Kidney glomerular epithelial cell (primary cell): ENCODE measurements at places on chromosomes 5 and 9.

DNA sequence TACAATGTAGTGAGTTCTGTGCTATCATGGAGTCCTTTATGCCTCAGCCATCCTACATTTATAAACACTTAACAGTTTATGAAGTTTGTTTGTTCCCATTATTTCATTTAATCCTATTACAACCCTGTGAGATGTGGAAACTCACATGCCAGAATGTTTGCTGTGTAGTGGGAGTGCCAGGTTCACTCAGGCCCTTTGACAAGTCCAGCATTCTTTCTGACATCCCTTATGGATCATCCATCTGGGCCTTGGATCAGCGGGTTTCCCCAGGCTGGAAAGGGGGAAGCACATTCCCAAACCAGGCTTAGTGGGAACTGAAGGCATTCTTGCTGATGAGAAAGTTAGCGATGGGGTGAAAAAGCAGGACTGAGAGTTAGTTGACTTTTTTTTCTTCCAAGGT, 128.1 kb upstream of the OTULINL start:
- DNase-seq = no peak

GRCh38 chr9:131178382-131178781, 53.0 kb downstream of the NUP214 start:
- peak; percentile 27 for DNase-seq

DNA sequence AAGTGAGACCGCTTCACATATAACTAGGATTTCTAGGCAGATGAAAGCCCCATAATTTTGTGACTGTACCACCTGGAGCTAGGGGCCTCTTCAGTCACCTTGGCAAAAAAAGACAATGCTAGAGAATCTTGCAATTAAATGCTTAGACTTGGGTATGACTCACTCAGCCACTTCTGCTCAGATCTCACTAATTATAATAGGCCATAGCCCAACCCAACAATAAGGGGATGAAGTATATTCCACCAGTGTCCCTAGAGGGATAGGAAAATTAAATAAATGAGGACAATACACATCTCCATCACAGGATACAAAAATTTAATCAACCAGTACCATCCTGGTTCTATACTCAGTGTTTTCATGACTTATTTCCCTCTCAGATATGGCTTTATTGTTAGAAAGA, 1079.9 kb upstream of the C9orf72 start:
- no peak for DNase-seq

- DNase-seq = no peak
Observed at GRCh38 chr9:126207256-126207655, 119.4 kb upstream of the MVB12B start.

GRCh38 chr9:72013292-72013760, 47.1 kb downstream of the C9orf57 start:
- peak; percentile 34 for DNase-seq

- no peak for DNase-seq
Observed at GRCh38 chr5:178449163-178450070, 140.8 kb downstream of the COL23A1 start.
